Stomach (tissue), 19 donors: ENCODE measurements at places on chromosomes 2 and 18. TPM values are rescaled to one million over a fixed set of nuclear protein-coding genes. Genes with fewer than 3 reads are reported as not detected.
A peak's percentile ranks its signal among the peaks of the same experiment; 100 is the strongest.

DNA sequence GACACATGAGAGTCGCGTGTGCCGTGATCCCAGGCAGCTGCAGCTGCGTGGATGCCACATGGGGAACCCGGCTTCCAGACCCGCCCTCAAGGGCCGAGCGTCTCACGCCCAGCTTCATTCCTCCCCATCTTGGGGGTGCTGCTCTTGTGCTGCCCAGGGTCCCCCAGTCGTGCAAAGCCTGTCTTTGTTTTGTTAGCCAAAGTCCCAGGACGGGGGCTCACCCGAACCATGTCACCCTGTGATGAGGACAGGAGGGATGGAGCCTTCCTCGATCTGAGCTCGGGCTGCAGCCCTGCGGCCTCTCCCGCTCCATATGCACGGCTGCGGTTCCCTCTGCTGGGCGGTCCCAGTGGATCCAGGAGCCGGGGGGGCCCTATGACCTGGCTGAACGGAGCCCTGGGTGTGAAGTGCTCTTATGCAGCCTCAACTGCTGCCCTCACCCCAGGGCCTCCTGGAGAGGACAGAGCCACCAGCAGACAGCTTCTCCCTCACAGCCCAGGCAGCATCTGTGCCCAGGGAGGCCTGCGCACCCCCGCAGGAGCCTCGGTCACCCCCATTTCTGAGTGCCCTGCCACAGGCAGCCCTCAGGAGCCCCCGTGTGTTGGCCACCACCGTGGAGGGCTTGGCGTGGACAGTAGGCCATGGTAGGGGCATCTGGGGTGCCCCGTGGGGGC, 99.0 kb upstream of the CTDP1 start:
- no peak overlapping the region for H3K4me3 ChIP-seq
- no peak overlapping the region for H3K27ac ChIP-seq
- peaks cover 27% of the 10 kb centered on the region for H3K4me1 ChIP-seq
- no peaks in the 10 kb centered on the region for H3K36me3 ChIP-seq
- no peaks in the 10 kb centered on the region for H3K27me3 ChIP-seq
- no peak for DNase-seq

The AMER3 gene
- total RNA-seq = 0.58 TPM

- H3K27ac ChIP-seq = no peak overlapping the region
- peaks cover 8% of the 10 kb centered on the region for H3K27me3 ChIP-seq
- DNase-seq = no peak
- H3K4me3 ChIP-seq = no peak overlapping the region
- no peaks in the 10 kb centered on the region for H3K4me1 ChIP-seq
- no peaks in the 10 kb centered on the region for H3K36me3 ChIP-seq
Measured at GRCh38 chr2:71780162-71780561, 326.8 kb downstream of the DYSF start.

The HNMT gene
- total RNA-seq = 11.2 TPM

The NOSTRIN gene
- 20.9 TPM for total RNA-seq

- no peak overlapping the region for H3K4me3 ChIP-seq
- no peaks in the 10 kb centered on the region for H3K27me3 ChIP-seq
- no peak overlapping the region for H3K27ac ChIP-seq
- H3K4me1 ChIP-seq = no peaks in the 10 kb centered on the region
- peak; percentile 51 for DNase-seq
- no peaks in the 10 kb centered on the region for H3K36me3 ChIP-seq
Measured at GRCh38 chr2:13193900-13194299, 477.2 kb downstream of the TRIB2 start.

DNA sequence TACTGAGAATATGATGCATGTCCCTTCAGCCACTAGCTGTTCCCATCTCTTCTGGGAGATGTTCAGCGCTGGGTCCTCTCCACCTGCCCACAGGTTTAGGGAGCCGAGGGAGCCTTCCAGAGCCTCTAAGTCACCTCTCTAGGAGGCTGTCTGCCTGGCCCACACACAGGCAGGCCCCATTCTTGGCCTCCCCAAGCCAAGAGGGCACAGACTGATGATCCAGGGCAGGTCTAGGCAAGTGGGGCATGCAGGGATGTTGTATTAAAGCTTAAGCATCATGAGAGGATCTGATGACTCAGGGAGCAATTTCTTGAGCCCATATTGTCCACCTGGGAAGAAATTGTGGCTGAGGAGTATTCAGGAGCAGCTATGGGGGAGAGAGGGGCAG, 19.9 kb downstream of the TMSB10 start:
- H3K27ac ChIP-seq = peak overlapping the region; percentile 36
- no peak for DNase-seq
- no peaks in the 10 kb centered on the region for H3K36me3 ChIP-seq
- no peaks in the 10 kb centered on the region for H3K27me3 ChIP-seq

GRCh38 chr2:46294176-46294836, 2.9 kb upstream of the EPAS1 start:
- no peak overlapping the region for H3K4me3 ChIP-seq
- H3K27me3 ChIP-seq = peaks cover 3% of the 10 kb centered on the region
- H3K27ac ChIP-seq = no peak overlapping the region

DNA sequence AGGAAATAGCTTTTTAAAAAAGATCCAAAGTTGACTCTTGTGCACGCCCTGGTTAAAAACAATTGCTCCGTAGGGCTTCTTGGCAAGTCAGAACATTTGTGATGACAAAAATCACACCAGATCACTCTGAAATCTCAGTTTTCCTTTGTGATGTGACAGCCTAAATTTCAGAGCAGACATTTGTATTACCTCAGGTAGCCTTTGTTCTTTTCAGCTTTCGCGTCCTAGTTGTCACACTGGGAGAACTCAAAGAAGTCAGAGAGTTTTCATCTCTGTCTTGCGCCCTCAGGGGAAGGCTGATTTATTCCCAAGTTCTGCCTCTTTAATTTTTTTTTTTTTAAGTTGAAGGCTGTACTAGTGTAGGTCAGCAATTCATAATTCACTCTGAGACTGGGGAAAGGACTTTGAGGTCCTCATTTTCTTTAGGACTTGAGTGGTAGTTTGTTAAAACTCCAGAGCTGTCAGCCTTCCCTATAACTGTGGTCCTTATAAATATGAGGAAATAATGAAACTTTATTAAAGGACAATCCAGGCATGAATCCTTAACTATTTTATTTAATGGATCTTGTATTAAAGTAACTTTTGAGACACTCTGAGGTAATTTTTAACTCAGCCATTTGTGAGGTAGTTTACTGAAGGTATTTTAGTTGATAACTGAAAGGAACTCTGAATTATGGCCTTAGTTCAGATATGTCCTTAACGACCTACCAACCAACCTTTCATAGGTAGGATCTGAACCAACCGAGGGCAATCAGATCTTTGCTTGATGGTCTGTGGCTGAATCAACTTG, 525.1 kb upstream of the FAM98A start:
- no peak for DNase-seq
- no peaks in the 10 kb centered on the region for H3K27me3 ChIP-seq

DNA sequence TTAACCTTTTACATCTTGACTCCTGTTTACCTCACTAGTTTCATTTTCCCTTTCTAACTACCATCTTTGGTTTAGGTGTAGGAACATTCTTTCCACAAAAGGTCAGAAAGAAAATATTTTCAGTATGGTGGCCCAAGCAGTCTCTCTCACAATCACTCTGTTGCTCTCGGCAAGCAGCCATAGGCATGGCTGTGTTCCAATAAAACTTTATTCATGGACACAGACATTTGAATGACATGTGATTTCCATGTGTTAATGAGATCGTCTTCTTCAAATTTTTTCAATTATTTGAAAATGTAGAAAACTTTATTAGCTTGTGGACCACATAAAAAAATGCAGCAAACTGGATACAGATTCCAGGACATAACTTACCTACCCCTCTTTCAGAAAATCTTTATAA, 109.7 kb upstream of the CNTNAP5 start:
- no peak overlapping the region for H3K4me3 ChIP-seq
- no peaks in the 10 kb centered on the region for H3K27me3 ChIP-seq
- no peaks in the 10 kb centered on the region for H3K36me3 ChIP-seq
- DNase-seq = no peak
- no peak overlapping the region for H3K27ac ChIP-seq

GRCh38 chr2:207308519-207309224, 142.9 kb upstream of the KLF7 start:
- H3K4me3 ChIP-seq = no peak overlapping the region
- no peaks in the 10 kb centered on the region for H3K27me3 ChIP-seq
- no peak overlapping the region for H3K27ac ChIP-seq
- DNase-seq = no peak

- H3K36me3 ChIP-seq = peaks cover 69% of the 10 kb centered on the region
- no peak for DNase-seq
- no peak overlapping the region for H3K27ac ChIP-seq
Measured at GRCh38 chr2:233130481-233131020, 70.4 kb downstream of the INPP5D start.
